AG08396 (cell line): ENCODE measurements at places on chromosomes 7 and 10.

DNA sequence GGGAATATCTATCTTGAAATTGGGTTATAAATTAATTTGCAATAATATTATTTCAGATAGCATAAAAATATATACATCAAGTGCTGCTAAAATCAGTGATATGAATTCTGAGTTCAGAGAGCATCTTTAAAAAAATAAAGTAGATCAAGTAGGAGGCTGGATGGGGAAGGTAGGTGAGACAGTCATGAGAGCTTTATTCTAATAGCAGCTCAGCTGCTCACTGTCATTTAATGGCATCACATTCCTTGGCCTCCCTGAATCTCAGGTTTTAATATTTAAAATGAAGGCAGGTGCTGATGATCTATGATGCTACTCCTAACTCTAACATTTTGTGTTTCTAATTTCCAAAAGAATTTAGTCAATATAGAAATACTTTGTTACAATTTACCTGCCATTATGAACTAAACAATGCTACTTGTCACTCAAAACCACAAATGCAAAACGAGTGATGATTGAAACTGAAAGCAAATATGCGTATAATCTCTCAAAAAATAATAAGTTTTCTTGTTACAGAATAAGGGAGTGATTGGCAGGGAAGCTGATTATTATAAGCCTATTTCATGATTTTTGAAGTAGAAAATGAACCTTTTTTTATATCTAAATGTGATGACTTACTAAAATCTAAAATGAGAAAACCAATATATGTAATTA is 147.6 kb upstream of the CSTF2T start:
- no peak for DNase-seq

- peak; percentile 16 for DNase-seq
Observed at GRCh38 chr10:118698421-118698820, 56.3 kb downstream of the CACUL1 start.

DNA sequence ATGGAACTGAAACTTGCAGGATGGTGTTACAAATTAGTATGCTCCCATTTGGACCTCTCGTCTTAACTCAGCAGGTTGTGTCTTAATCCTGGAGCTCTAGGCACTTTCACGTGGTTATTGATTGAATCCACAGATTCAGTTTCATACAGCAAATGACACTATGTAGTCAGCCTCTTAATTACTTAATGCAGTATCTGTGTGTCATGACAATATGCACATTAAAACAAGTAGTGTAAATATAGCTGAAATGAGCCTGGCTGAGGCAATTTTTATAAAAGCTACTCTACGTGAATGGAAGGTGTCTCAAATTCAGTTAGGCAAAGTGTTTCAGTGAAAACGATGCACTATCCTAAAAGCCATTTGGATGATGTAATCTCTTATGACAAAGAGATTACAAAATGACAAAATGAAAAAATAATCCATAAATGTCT is 86.8 kb downstream of the CD36 start:
- DNase-seq = no peak

DNA sequence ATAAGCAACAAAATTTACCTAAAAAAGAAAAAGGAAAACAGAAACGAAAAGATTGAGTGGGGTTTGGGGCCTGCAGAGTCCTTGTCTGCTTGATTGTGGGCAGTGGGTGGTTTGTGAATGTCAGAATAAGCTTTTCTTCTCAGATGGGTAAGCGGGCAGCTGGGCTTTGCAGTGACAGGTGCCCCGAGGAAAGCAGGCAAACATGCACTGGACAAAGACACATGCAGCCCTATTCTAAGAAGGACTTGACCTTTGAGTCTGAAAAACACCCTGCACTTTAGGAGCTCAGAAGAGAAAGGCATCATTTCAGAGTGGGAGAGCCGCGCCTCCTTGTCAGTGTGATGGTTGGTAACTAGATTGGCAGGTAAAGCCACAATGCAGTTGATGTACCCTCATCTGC is 562.7 kb downstream of the PTPRN2 start:
- DNase-seq = no peak
